Left ventricle myocardium superior (tissue), 1 donor: ENCODE measurements at places on chromosomes 3 and 15. TPM values are rescaled to one million over a fixed set of nuclear protein-coding genes. Genes with fewer than 3 reads are reported as not detected.

- DNase-seq = no peak
These were observed 96.2 kb upstream of the SEMA6D start for GRCh38 chr15:47620960-47621681.

Gene SLITRK3
- total RNA-seq = not detected

Gene ACTC1
- 14,086 TPM for total RNA-seq

DNA sequence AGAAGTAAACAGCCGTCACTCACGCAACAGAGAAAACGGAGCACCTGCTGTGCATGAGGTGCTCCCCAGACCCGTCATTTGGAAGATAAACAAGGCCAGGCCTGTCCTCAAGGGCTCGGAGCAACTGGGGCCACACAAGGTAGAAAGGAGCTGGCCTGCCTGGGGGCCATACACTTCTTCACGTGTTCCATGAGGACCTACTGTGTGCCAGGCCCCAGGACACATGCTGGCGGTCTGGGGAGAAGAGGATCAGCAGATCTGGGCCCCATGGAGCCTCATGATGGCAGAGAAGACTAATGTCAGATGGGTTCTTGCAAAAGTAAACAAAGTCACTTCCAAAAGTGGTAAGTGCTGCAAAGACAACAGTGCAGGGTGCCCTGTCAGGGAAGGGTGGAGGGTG, 14.3 kb downstream of the WNT7A start:
- DNase-seq = no peak

Gene STX19
- not detected for total RNA-seq

Gene P3H2
- total RNA-seq = 1.2 TPM

Gene SAXO2
- 2.6 TPM for total RNA-seq

- no peak for DNase-seq
These were observed 280.8 kb downstream of the RBMS3 start for GRCh38 chr3:29561651-29562149.

DNA sequence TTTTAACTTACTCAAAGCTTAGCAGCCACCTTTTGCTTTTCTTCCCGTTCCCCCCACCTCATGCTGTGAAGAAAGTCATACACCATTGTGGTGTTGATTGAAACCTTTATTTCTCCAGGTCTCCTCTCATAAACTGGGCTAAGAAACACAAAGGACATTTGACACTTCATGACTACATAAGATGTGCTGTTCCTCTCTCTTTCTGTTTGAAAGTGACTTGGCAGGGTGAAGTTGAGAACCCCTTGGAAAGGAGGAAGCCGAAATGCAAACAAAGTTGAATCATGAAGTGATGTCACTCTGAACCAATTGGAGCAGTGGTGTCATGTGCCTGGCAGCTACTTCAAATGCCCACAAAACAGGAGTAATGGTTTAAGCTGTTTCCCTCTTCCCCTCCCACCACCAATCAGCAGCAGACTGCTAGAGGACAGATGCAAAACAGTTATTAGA, 174.7 kb downstream of the IGF1R start:
- no peak for DNase-seq

DNA sequence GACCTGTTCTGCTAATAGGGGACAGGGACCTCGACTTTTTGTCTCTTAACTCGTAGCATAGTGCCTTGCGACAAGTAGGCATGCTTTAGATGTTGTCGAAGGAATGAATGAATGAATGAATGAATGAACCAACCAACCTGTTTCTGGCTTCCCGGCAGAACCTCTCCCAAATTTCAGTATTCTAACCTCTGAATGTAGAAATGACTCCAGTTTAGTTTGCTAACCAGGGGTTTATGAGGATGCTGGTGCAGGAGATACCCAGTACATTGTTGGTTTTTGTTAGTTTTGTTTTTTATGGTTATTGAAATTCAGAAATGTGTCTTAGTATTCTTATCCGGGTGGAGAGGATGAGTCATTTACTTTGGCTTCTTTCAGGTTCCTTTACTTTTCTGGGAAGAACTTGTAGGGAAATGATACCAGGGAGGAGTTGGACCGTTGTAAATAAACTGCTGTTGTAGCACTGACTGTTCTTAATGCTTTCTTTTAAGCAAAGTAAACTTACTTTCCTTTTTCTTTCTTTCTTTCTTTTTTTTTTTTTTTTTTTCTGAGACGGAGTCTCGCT, 29.6 kb upstream of the EHHADH start:
- DNase-seq = no peak

- DNase-seq = no peak
These were observed 29.0 kb downstream of the ARIH1 start for GRCh38 chr15:72503147-72503546.

- DNase-seq = no peak
These were observed 259.3 kb downstream of the ZBTB20 start for GRCh38 chr3:114887806-114888205.

Gene EPHA6
- total RNA-seq = 0.52 TPM

DNA sequence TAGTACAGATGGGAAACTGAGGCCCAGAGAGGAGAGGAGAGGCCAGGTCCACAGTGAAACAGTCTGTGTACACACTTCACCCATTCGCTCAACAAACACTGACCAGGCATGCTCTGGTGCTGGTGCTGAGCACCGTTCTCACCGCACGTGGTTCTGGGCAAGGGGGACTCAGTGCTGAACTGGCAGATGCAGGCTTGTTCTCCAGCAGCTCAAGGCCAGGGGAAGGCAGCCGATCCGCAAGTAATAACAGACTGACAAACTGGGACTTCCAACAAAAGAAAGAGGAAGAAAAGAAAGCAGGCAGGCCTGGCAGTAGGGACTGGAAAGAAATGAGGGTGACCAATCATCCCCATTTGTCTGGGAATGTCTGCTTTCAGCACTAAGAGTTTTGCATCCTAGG, 25.6 kb upstream of the LINGO1 start:
- DNase-seq = no peak

DNA sequence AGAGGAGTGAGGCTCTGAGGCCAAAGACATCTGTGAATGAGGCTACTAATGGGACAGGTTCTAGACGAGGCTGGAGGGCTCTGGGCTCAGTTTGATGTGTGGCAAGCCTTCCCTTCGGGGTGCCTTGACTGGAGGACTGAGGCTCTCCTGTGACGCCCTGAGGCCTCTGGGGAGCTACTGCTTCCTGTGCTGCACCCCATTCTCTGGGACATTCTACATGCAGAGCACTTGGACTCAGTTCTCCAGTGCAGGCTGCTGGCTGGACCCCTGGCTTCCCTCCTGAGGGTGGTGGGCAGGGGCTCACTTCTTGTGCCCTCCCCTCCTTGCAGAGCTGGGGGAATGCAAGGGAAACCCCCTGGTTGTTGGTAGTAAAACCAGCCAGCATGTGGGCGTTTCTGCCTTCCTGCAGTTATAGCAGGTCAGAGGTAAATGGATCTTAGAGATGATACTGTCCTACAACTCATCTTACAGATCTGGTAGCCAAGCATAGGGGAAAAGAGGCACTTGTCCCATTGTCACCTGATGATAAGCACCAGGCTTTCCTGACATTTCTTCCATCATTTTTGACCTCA, 133.3 kb downstream of the CHDH start:
- DNase-seq = no peak

DNA sequence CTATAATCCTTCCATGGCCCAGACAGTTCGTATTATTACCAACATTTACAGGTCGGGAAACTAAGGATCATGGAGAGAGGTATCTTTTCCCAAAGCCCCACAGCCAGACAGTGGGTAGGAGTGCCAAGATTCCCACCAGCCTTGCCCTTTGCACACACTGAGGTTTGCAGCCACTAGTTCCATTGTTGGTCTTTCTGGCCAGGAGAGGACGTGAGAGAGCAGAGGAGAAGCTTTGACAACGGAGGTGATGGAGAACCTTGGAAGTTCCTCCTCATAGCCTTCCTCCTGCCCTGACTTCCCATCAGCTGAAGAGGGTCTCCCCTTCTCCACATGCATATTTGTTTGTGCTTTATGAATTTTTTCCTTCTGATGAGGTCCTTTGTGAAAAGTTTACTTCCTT, 50.5 kb upstream of the PLCL2 start:
- no peak for DNase-seq

- DNase-seq = no peak
These were observed 13.2 kb downstream of the MEGF11 start for GRCh38 chr15:66240240-66240794.

DNA sequence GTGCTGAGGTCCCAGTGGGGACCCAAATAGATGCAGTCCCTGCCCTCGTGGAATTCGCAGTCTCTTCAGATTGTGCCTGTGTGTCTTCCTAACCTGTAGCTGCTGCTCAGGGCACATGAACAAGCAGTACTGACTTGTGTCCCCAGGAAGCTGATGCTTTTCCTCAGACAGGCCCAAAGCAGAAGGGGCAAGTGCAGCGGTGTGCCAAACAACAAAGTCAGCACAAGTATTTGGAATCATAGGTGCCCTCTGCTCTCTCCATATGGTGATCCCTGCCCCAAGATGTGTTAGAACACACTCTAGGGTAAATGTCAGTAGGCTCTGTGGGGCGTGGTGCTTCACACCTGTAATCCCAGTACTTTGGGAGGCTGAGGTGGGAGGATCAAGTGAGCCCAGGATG, 21.9 kb downstream of the BHLHE40 start:
- DNase-seq = no peak

Gene SOX14
- total RNA-seq = not detected

DNA sequence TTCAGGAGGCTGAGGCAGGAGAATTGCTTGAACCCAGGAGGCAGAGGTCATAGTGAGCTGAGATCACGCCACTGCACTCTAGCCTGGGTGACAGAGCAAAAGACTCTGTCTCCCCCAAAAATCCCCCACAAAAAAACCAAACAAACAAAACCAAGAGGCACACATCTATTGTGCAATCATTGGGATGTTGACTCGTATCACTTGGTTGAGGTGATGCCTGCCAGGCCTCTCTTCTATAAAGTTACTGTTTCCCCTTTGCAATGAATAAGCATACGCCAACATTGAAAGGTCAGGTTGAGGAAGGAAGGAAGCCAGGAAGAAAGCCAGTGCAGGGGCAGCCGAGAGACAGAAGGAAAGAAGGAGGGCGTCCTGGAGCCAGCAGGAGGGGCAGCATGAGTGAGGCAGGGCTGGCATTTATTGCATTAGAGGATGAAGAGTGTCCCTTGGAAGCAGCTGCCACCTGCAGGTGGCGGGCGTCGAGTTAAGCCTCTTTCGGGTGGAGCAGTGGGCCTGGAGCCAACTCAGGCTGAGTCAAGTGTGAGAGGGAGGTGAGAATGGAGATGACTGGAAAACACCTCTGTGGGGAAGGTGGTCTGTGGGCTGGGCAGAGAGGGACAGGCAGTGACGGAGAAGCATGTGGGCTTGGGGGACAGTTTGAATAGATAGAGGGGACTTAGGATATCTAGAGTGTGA, 8.3 kb upstream of the CSPG4 start:
- DNase-seq = peak; percentile 76

GRCh38 chr3:87614998-87615397, 338.6 kb upstream of the POU1F1 start:
- DNase-seq = no peak

- DNase-seq = no peak
These were observed 13.9 kb upstream of the PODXL2 start for GRCh38 chr3:127614928-127615589.

- DNase-seq = no peak
These were observed 1.5 kb downstream of the EAF2 start for GRCh38 chr3:121836481-121836880.

GRCh38 chr3:67715971-67716370, 61.6 kb upstream of the SUCLG2 start:
- DNase-seq = no peak

- DNase-seq = no peak
These were observed 192.8 kb downstream of the ARPP21 start for GRCh38 chr3:35832140-35832571.

- DNase-seq = no peak
These were observed 179.2 kb downstream of the DOCK3 start for GRCh38 chr3:50853936-50854335.

DNA sequence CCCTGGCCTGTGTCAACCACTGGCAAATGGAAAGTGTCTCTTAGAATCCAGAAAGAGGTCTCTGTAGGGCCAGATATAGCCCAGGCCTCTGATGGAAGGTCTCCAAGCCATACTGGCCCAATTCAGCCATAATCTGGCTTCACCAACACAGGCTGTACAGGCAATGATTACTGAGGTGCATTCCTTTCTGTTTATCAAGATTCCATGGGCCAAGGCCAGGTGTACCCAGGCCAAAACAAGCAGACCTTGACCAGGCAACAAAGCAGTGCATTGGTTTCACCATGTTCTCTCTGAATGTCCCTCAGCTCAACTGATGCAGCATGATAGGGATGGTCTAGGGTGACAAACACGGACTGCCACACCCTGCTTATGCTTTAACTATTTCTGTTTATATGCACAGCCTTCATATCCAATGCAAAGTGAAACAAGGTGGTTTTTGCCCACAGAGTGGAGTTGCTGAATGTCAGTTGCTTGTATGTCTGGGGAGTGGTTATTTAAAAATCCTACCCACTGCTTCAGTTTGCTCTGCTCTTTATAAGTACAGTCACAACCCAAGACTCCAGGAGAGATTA, 25.2 kb downstream of the CCNL1 start:
- DNase-seq = peak; percentile 44

Gene SPATA12
- not detected for total RNA-seq

Gene NOX5
- total RNA-seq = not detected

GRCh38 chr3:132047209-132047608, 12.4 kb upstream of the CPNE4 start:
- DNase-seq = no peak

DNA sequence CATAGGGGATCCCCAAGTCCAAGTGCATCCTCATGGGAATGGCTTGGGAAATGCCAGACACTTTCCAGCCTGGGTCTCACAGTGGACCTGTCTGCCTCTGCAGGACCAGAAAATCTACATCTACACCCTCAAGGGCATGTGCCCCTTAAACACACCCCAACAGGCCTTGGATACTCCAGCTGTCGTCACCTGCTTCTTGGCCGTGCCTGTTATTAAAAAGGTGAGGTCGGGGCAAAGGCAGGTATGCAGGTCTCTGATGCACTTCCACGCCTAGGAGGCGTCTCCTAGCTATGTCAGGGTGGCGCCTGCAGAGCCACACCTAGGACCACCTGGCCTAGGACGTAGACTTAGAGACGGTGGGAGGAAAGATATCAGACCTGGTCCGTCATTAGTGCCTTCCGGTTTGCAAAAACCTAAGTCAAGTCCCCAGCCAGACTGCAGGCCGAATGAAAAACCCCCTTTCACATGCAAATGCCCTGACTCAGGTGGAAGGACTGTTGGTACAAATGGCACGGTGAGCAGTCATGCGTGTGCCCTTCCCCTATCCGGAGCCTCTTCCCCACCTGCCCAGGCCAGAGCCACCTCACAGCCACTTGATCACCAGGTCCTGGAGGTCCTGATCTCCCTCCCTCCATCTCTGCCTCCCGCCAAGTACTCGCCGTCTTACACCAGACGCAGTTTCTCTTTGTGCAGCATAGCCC, 143.5 kb downstream of the LRRK1 start:
- DNase-seq = no peak

- DNase-seq = no peak
These were observed 60.9 kb downstream of the ST8SIA2 start for GRCh38 chr15:92454555-92455105.

Gene BSN
- 0.30 TPM for total RNA-seq

DNA sequence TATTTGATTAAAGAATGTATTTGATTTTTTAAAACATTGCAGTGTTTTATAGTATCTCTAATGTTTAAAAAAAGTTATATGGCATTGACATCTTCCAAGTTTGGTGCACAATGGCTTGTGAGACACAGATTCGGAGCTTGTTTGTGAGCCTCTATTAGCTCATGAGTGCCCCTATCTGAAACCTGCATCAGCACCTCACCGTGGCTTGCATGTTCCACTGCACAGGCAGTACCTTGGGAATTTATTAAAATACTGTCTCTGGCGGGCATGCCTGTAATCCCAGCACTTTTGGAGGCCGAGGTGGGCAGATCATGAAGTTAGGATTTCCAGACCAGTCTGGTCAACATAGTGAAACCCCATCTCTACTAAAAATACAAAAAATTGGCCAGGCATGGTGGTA, 6.8 kb upstream of the RTP2 start:
- no peak for DNase-seq

Gene SNURF
- 54.3 TPM for total RNA-seq

GRCh38 chr3:113103588-113103987, 107.8 kb upstream of the BOC start:
- DNase-seq = no peak
